GM19239 (cell line): ENCODE measurements at places on chromosomes 11 and 22.

- no peak for DNase-seq
These were observed 15.5 kb downstream of the NFAM1 start for GRCh38 chr22:42416671-42417230.

GRCh38 chr11:96447208-96448110 lies 57.6 kb downstream of the JRKL start:
- DNase-seq: no peak

DNA sequence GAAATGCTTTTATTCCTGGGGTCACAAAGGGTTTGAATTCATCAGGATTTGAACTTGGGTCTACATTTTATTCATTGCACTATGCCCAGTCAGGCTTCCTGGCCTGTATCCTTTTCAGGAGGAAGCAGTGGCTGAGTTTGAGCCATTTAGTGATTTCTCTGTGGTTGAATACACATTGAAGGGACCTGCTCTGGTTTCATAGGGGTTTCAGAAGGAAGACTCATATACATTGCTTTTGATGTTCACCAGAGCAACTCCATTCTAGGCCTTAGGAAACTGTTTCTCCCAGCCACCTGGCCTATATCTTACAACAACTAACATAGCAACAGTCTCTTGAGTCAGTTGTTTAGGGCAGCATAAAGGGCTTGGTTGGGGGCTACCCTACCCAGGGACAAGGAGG lies 165.7 kb downstream of the INSC start:
- DNase-seq: no peak

- DNase-seq: no peak
These were observed 17.4 kb downstream of the TP53AIP1 start for GRCh38 chr11:128925250-128925600.

DNA sequence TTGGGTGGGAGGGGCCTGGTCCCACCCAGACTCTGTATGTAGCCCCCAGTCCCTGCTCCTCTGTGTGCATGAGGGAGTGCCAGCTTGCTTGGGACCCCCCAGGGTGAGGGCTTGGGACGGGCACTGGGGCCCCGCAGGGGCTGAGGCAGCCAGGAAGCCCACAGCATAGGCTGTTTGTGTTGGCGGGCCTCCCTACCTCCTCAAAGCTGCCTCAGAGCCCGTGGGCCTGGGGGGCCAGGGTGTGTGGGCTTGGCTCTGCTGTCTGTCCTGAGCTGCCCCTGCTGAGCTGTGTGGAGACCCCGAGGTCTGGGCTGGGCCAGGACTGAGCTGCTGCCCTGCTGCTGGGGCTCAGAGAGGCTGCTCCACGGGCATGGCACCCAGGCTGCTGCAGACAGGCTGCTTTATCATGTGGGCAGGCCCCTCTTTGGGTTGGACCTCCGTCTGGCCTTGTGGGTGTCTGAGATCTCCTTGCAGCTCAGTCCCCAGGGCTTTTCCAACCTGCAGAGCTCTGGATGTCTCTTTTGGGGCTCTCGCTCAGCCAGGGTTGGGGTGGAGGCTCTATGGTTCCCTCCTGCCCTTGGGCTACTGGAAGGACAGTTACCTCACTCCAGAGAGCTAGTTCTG lies 3.3 kb downstream of the TSPAN4 start:
- DNase-seq: no peak

GRCh38 chr11:88484873-88485621 lies 147.5 kb upstream of the CTSC start:
- no peak for DNase-seq

DNA sequence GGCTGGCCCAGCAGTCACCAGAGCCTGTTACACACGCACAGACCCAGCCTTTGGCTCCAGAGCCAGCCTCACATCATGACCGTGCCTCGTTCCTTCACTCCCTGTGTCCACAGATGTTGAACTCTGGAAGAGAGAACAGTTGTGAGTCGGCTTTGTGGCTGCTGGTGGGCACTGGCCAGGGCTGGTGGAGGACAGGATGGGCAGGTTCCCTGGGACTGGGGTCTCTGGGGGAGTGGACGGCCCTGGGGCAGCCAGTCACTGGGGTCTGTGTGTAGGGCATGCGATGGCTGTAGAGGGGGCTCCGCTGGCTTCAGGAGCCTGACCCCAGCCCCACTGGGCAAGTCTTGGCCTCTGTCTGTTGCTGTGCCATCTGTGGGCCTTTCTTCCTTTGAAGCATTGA lies 1070.1 kb downstream of the BRD1 start:
- DNase-seq: no peak

DNA sequence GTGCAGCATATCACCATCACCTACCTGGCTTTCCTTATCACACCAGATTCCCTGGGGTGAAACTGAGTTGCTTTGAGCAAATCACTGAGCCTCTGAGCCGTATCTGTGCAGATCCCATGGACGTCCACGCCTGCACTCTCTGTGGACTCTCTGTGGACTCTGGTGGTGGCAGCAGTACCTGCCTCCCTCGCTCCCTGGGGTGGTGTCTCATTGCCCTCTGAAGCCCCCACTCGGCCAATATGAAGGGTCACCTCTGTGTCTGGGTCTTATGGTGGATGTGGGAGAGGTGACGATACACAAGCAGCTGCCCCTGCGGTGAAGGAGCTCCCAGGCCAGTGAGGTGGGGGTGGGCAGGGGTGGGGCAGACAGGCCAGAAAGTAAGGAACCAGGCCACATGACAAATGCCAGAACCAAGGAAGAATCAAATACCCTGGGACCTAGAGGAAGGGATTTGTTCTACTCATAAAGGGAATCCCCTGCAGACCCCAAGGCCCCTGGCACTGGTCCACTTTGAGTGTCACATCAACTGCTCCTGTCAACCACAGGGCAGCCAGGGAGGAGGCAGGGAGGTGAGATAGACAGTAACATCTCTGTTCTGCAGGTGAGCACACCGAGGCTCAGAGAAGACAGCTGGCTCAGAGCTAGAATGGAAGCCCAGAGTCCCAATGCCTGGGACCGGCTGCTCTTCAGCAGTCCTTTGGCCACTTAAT lies 9.2 kb upstream of the CHST1 start:
- no peak for DNase-seq

DNA sequence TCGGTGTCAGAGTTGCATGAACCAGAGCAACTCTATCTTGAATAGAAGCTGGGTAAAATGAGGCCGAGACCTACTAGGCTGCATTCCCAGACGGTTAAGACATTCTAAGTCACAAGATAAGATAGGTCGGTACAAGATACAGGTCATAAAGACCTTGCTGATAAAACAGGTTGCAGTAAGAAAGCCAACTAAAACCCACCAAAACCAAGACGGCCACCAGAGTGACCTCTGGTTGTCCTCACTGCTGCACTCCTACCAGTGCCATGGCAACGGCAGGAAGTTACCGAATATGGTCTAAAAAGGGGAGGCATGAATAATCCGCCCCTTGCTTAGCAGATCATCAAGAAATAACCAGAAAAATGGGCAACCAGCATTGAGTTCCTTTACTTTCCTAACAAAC lies 2.4 kb upstream of the KAT5 start:
- DNase-seq: no peak

DNA sequence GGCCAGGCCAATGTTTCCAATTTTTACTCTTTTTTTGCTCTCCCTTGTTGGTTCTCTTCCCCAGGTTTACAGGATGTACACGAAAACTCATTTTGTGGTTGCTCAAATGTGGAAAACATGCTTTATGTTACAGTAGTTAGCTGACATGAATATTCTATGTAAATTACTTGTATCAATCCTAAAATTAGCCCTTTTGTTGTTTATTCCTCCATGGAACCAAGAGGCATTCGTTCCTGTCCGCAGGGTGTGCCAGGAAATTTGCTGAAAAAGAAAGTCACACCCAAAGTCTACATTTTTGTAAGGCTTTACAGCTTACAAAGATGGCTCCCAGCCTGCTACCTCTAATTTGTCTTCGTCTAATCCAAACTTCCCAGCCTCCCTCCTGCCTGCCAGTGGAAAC lies 652.3 kb downstream of the ETS1 start:
- no peak for DNase-seq

- DNase-seq: no peak
These were observed 7.5 kb upstream of the TSGA10IP start for GRCh38 chr11:65937766-65938165.

DNA sequence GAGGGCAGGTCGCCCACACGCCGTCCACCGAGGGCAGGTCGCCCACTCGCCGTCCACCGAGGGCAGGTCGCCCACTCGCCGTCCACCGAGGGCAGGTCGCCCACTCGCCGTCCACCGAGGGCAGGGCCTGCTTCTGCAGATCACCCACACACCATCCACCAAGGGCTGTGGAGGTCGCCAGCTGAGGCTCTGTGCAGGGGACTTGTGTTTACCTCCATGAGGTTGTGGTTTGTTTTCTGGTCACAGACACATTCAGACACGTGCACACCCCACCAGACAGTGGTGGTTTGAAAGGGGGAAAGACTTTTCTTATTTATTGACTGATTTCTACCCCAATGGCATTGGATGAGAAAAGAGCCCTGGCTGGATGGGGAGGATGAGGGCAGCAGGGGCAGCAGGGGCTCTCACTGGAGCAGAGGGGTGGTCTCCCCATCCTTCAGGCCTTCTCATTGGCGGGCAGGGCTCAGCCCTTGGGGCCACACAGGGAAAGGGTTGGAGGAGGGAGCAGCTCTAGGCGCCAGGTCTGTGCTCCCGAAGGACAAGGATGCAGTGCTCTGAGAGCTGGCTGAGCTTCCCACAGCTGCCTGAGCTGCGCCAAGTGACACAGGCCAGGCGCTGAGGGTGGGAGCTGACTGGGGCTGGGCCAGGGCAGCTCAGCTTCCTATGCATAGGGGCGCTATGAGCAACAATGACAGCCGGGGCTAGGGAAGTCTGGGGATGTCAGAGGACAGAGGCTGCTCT lies 252.6 kb upstream of the B3GAT1 start:
- DNase-seq: no peak

DNA sequence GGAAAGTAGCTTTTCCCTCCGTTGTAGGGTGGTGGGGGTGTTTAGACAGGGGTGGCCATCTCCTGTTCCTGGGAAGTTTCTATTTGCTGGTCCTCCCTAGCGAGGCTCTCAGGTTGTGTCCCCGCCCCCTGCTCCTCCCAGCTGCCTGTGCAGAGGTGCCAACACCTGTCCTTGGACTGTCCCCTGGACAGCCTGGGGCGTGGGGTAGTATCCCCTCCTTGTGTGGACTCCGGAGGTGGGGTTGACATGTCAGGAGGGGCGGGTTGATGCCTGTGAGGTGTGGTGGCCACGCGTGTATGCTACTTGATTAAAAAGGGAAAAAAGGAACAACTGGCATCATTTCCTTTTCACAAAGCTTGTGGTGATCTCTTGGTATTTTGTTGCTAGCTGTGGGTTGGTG lies 14.3 kb upstream of the RANBP1 start:
- no peak for DNase-seq

DNA sequence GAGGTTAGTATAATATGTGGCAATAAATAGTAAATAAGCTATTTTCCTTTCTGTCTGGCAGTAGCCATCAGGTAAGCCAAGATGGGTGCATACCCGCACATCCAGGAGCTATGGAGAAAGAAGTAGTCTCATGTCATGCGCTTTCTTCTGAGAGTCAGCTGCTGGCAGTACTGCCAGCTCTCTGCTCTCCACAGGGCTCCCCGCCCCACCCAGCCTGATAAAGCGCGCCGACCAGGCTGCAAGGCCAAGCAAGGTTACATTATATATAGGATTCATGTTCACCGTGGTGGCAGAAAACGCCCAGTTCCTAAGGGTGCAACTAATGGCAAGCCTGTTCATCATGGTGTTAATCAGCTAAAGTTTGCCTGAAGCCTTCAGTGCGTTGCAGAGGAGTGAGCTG lies 126.2 kb downstream of the ATG16L2 start:
- no peak for DNase-seq

DNA sequence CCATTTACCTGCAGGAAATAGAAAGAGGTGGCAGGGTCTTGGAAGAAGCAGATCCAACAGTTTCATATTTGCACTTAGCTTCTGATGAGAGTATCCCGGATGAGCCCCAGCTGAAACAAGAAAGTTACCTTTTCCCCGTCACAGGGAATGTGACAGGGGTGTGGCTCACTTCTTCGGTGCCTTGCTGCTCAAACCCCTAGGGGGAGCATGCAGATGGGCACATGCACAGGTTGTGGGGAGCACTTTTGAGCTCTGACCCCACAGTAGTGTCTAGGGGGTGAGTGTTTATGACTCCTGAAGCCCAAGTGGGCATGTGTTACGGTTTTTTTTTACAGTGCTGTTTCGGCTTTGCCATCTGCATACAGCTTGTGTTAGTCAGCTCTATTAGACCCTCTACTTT lies 1221.0 kb downstream of the JRKL start:
- DNase-seq: no peak

- no peak for DNase-seq
These were observed 59.1 kb downstream of the CSNK2A3 start for GRCh38 chr11:11293798-11294550.

DNA sequence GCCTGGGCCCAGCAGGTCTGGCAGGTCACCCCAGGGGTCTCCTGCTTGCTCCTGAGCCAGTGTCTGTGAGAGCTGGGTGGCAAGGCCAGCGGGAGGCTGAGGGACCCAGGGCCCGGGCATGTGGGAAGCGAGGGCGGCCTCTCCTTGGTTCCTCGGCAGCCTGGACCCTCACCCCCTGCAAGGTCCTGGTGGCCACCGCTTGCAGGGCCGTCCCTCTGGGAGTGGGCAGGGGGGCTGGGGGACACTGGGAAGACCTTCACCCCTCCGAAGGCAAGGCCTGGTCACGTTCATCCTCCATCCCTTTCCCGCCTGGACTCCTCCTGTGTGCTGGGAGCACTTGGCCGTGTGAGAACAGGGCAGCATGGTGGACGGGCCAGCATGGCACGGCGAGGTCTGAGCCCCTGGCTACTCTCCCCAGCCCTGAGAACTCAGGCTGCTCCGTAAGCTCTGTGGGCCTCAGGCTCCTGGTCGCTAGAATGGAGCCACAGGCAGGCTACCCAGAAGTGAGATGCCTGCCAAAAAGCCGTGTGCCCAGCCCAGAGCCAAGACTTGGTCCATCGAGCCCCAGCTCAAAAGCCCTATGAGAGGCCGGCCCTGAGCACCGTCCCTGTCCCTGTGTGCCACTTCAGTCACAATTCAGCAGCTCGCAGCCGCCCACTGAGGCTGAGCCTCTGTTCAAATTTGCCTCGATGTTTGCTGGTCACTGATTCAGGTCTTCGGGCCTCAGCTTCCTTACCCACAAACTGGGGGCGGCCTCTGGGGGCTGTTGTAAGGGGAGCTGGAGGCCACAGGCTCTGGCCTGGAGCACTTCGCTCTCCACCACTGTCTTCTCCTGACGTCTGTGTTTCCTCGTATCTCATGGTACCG lies 45.0 kb downstream of the IGLL1 start:
- DNase-seq: no peak

GRCh38 chr11:124880290-124880611 lies 15.0 kb downstream of the ROBO3 start:
- DNase-seq: no peak
